ENCODE measurements at places on chromosomes 5 and 9.
A peak's percentile ranks its signal among the peaks of the same experiment; 100 is the strongest.

GRCh38 chr5:61673007-61673735 lies 341.1 kb downstream of the ZSWIM6 start:
- no peak for DNase-seq

- DNase-seq: peak; percentile 35
Observed at GRCh38 chr9:115213818-115214334, 95.9 kb upstream of the TNC start.

GRCh38 chr5:132464156-132464939 lies 26.2 kb downstream of the IRF1 start:
- DNase-seq: peak; percentile 24

DNA sequence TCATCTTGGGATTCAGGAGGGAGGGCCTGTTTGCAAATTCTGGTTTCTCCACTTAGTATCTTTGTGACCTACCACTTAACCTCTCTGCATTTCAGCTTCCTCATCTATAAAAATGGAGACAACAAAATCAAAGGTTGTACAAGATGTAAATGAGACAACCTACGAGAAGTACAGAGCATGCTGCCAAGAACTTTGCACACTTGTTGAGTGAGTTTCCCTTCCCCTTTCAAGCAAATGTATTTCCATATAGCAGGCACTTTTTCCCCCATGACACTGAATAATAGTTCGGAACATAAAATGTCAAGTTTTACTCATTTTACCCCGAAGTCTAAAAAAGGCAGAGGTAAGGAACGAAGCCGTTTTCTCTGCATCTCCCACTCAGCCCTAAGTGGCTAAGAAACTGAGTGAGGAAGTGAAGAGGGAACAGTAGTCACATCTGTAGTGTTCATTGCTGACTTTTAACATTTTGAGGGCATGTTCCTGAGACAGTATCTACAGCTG lies 159.0 kb downstream of the TLE1 start:
- DNase-seq: no peak

DNA sequence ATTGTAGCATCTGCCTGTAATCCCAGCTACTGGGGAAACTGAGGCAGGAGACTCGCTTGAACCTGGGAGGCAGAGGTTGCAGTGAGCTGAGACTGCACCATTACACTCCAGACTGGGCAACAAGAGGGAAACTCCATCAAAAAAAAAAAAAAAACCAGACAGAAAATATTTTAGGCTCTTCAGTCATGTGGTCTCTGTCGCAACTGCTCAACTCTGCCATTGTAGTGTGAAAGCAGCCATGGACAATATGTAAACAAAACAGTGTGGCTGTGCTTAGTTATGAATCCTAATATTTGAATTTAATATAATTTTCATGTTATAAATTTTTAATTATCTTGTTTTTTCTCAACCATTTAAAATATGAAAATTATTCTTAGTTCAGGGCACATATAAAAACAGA lies 38.4 kb downstream of the ZFAND5 start:
- no peak for DNase-seq

DNA sequence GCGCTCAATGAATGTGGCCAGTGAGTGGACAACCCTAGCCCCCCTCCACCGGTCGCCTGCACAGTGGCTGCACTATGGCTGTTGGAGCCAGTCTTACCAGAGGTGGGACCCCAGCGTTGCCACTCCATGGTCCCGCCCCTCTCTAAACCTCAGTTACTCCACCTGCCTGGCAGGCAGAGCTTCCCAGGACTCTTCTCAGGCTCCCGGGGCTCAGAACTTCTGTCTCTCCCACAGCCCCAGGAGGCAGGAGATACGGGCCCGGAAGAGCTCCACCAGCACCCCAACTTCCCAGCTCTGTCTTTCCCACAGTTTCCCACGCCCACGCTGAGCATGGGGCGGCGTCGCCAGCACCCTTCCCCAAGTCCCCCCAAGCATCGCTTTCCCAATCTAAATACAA lies 975 bp downstream of the RASGEF1C start:
- no peak for DNase-seq

GRCh38 chr5:87151547-87151946 lies 116.1 kb upstream of the RASA1 start:
- peak; percentile 81 for DNase-seq

- DNase-seq: no peak
Observed at GRCh38 chr9:94948567-94949235, 222.2 kb downstream of the AOPEP start.

- DNase-seq: peak; percentile 13
Observed at GRCh38 chr5:15521381-15522186, 21.6 kb downstream of the FBXL7 start.

DNA sequence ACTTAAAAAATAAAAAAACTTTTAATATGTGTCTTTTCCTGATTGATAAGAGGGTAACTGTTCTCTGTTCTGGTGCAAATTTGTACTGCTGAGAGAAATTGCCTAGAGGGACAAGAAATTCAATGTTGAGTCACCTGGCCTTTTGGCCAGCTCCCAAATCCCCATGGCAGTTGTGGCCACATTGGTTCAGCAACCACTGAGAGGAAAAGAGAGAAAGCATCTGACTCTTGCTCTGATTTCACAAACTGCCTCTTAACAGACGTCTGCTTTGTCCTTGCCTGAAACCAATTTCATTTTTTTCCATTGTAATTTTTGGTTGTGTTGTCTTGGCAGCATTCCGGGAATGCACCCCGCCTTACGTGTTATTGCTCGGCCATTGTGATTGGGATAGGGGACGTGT lies 42.4 kb downstream of the NTRK2 start:
- peak; percentile 32 for DNase-seq

DNA sequence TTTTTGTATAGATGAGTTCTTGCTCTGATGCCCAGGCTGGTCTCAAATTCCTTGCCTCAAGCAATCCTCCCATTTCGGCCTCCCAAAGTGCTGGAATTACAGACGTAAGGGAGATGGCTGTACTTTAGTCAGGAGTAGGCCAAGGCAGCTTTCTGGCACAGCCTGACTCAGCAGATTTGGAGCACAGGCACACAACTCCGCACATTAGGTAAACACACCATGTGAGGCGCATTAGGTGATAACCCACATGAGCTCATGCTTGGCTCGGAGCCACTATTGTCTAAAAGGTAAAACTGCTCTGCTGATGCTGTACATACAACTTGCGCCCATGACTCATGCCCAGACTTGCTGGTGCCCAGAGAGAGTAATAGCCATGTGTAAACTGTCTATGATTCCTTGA lies 1157.9 kb downstream of the TAF11L14 start:
- DNase-seq: no peak

- DNase-seq: peak; percentile 93
Observed at GRCh38 chr9:3330792-3331420, 194.9 kb downstream of the RFX3 start.

DNA sequence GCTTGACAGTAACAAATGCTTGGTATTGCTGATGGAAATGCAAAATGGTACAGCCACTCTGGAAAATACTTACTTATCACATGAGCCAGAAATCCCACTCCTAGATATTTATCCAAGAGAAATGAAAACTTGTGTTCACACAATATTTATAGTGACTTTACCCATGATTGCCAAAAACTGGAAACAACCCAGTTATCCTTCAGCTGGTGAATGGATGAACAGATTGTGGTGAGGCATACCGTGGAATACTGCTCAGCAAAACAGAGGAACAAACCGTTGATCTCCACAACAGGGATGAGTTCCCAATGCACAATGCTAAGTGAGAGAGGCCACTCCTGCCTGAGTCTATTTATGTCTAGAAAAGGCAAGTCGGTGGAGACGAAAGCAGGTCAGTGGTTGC lies 40.5 kb upstream of the LRRC14B start:
- DNase-seq: no peak

- DNase-seq: no peak
Observed at GRCh38 chr5:81853030-81853357, 102.1 kb upstream of the SSBP2 start.

GRCh38 chr5:109649318-109649717 lies 40.4 kb upstream of the MAN2A1 start:
- no peak for DNase-seq

- DNase-seq: no peak
Observed at GRCh38 chr9:42396318-42396717, 212.9 kb downstream of the SPATA31A6 start.

- DNase-seq: no peak
Observed at GRCh38 chr9:82161876-82162275, 173.3 kb downstream of the SPATA31D1 start.

- DNase-seq: no peak
Observed at GRCh38 chr5:128384068-128384467, 154.0 kb downstream of the FBN2 start.

DNA sequence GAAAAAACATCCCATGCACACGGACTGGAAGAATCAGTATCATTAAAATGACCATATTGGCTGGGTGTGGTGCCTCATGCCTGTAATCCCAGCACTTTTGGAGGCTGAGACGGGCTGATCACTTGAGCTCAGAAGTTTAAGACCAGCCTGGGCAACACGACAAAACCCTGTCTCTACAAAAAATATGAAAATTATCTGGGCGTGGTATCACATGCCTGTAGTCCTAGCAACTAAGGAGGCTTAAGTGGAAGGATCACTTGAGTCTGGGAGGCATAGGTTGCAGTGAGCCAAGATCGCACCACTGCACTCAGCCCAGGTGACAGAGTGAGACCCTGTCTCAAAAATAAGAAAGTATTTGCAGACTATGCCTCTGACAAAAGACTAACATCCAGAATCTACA lies 68.4 kb downstream of the TTC39B start:
- DNase-seq: no peak

Data from OCI-M1 (cell line).